HepG2 (cell line): ENCODE measurements at places on chromosomes 11 and 22.

DNA sequence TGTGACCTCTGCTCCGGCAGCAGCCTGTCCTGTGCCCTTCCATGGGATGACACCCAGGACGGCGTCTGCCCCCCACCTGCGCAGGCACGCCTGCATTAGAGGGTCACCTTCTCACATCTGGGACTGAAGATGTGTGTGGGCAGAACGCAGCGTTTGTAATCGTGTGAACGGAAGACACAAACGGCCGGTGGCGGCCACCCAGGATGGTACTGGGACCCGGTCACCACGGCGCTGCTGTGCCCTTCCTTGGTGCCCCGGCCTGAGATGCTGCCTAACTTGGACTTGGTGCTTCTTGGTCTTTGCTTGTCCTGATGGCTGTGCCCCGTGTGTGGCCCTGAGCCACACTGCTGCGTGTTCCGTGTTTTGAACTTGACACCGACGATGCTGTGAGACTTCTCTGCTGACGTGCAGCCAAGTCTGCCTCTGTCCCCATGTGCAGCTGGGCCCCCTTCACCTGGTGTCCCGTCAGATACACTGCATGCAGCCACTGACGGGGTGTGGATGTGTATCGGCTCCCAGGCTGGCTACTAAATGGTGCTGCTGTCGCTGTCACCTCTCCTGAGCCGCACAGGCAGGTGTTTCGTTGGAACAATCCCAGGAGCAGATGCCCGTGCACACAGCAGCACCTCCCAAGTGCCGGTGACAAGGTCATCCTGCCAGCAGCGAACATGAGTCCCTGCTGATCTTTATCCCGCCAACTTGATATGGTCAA, 21.4 kb downstream of the YPEL1 start:
- no peak overlapping the region for H3K27ac ChIP-seq
- H3K36me3 ChIP-seq = no peaks in the 10 kb centered on the region
- peaks cover 2% of the 10 kb centered on the region; the same call in 1 of the 2 replicates for H3K27me3 ChIP-seq

- no peaks in the 10 kb centered on the region for H3K36me3 ChIP-seq
- no peak overlapping the region for H3K27ac ChIP-seq
- no peak for DNase-seq
- H3K27me3 ChIP-seq = no peaks in the 10 kb centered on the region
- H3K4me3 ChIP-seq = no peak overlapping the region
Measured at GRCh38 chr11:13053255-13053917, 44.3 kb downstream of the RASSF10 start.

- H3K4me1 ChIP-seq = no peaks in the 10 kb centered on the region; the same call in 1 of the 2 replicates
- no peaks in the 10 kb centered on the region for H3K36me3 ChIP-seq
- H3K4me3 ChIP-seq = no peak overlapping the region
Measured at GRCh38 chr11:82802710-82803109, 69.0 kb upstream of the FAM181B start.

GRCh38 chr11:73889019-73889418, 12.2 kb downstream of the PAAF1 start:
- H3K4me1 ChIP-seq = no peaks in the 10 kb centered on the region
- no peak overlapping the region for H3K27ac ChIP-seq
- no peak for DNase-seq
- no peaks in the 10 kb centered on the region for H3K27me3 ChIP-seq
- no peak overlapping the region for H3K4me3 ChIP-seq

DNA sequence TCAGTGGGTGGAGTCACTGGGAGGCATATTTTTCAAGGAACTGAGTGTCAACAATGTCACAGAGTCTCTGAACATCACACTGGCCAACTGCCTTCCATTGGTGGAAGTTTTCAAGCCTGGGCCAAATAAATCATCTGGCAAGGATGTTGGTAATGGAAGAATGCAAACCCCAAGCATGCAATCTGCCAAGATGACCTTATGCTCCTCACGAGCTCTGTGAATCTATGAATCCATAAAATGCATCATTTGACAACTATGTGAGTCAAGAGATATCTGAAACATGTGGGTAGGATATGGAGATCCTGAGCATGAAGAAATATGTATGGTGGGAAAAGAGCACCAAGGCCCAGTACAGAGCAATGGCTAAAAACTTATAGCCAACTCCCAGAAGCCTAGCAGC, 122.2 kb downstream of the PLEKHA7 start:
- 0 out of 2 replicates have a peak, but pooled peaks cover 6% of the 10 kb centered on the region for H3K4me1 ChIP-seq
- DNase-seq = no peak
- no peak overlapping the region for H3K4me3 ChIP-seq
- no peaks in the 10 kb centered on the region for H3K36me3 ChIP-seq

- no peaks in the 10 kb centered on the region for H3K36me3 ChIP-seq
- no peak overlapping the region for H3K27ac ChIP-seq
- peaks cover 1% of the 10 kb centered on the region; the same call in 1 of the 2 replicates for H3K27me3 ChIP-seq
- DNase-seq = no peak
- peaks cover 60% of the 10 kb centered on the region for H3K4me1 ChIP-seq
Measured at GRCh38 chr11:75143420-75143731, 7.5 kb upstream of the SLCO2B1 start.

- H3K27ac ChIP-seq = no peak overlapping the region
- no peaks in the 10 kb centered on the region for H3K4me1 ChIP-seq
- H3K4me3 ChIP-seq = no peak overlapping the region
- no peaks in the 10 kb centered on the region for H3K36me3 ChIP-seq
Measured at GRCh38 chr22:44372611-44373010, 59.9 kb upstream of the SHISAL1 start.

GRCh38 chr11:70543611-70544010, 145.3 kb downstream of the CTTN start:
- H3K4me1 ChIP-seq = no peaks in the 10 kb centered on the region
- no peak overlapping the region for H3K27ac ChIP-seq
- H3K36me3 ChIP-seq = no peaks in the 10 kb centered on the region
- no peak for DNase-seq

DNA sequence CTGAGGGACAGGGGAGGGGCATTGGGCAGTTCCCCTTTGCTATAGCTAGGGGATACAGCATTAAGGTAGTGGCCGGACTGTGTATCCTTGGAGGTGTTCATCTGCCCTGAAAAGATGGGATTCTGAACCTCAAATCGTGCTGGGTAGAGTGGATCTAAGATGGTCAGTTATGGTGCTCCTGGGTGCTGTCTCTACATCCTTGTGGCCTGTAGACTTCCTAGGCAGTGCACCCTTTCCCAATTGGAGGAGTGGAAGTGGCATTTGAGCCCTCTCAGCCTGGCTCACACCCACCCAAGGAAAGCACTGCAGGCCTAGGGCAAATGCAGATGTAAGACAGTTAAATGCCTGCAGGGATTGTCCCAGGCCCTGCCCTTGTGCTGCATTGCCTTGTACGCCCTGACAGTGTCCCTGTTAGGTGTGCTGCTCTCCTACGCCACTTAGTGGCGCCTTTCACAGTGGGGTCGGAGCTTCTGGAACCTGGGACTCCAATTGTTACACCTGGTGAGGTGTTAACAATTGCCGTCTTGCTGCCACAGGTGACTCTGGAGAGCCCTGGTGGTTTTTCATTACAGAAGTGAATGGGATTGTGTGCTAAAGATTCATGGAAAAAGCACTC, 35.0 kb downstream of the PPFIBP2 start:
- no peak overlapping the region for H3K27ac ChIP-seq
- H3K36me3 ChIP-seq = peaks cover 6% of the 10 kb centered on the region; the same call in 1 of the 3 replicates
- no peaks in the 10 kb centered on the region for H3K4me1 ChIP-seq
- peak; percentile 25 for DNase-seq
- H3K27me3 ChIP-seq = no peaks in the 10 kb centered on the region; the same call in 1 of the 2 replicates

DNA sequence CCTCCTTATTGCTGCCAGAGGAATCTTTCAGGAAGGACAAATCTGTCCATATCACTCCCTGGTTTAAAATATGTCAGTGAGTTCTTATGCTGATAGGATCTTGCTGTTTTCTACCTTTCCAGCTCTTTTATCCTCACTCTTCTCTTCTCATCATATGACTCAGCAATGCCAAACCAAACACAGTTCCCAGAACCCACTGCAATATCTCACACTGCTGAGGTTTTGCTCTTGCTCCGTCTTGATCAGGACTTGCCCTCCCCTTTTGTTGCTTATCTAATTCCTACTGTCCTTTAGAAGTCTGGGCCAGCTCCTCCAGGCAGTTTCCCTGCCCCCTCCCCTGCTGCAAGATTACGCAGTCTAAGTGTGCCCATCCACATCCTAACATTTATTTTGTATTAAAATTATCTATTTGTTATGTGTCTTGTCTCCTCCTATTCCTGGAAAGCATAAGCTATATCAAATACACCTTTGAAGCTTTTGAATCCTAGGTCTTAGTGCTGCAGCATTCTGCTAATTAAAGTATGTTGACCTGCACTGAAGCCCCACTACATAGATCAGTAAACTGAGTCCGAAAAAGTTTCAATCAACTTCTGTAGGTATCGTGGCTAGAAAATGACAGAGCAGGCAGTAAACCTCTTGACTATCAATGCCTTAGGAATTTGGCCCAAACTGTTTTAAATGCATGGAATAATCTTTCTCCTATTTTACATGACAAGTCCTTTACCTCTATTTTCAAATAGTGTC, 119.2 kb upstream of the C11orf87 start:
- no peak overlapping the region for H3K4me3 ChIP-seq
- H3K36me3 ChIP-seq = no peaks in the 10 kb centered on the region
- DNase-seq = no peak
- H3K27ac ChIP-seq = no peak overlapping the region
- no peaks in the 10 kb centered on the region for H3K4me1 ChIP-seq

GRCh38 chr11:121522043-121522941, 69.5 kb upstream of the SORL1-AS1 start:
- H3K27me3 ChIP-seq = no peaks in the 10 kb centered on the region
- H3K36me3 ChIP-seq = peaks cover 77% of the 10 kb centered on the region
- no peak overlapping the region for H3K27ac ChIP-seq

- H3K4me1 ChIP-seq = peaks cover 27% of the 10 kb centered on the region
- no peak for DNase-seq
- H3K27me3 ChIP-seq = peaks cover 11% of the 10 kb centered on the region
Measured at GRCh38 chr11:2570841-2571597, 126.2 kb downstream of the KCNQ1 start.
